ENCODE measurements at places on chromosomes 2 and 18.

DNA sequence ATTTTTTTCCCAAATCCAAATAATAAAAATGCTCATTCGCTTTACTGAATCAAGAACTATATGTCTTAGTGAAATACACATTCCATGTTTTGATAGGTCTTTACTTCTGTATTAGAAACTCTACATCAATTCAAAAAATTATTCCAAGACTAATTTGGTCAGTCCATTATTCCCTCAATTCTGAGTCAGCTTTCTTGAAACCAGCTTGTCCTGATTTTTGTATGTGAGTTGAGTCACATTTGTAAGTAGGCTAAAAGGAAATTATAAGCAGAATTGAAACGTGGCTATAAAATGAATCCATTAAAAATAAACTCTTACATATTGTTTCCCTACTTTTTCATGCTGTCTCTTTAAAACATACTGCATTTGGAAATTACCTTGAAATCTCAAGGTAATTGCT is 113.0 kb downstream of the DNER start:
- DNase-seq = no peak

- DNase-seq = no peak
Measured at GRCh38 chr2:241300000-241300399, 15.5 kb downstream of the HDLBP start.

DNA sequence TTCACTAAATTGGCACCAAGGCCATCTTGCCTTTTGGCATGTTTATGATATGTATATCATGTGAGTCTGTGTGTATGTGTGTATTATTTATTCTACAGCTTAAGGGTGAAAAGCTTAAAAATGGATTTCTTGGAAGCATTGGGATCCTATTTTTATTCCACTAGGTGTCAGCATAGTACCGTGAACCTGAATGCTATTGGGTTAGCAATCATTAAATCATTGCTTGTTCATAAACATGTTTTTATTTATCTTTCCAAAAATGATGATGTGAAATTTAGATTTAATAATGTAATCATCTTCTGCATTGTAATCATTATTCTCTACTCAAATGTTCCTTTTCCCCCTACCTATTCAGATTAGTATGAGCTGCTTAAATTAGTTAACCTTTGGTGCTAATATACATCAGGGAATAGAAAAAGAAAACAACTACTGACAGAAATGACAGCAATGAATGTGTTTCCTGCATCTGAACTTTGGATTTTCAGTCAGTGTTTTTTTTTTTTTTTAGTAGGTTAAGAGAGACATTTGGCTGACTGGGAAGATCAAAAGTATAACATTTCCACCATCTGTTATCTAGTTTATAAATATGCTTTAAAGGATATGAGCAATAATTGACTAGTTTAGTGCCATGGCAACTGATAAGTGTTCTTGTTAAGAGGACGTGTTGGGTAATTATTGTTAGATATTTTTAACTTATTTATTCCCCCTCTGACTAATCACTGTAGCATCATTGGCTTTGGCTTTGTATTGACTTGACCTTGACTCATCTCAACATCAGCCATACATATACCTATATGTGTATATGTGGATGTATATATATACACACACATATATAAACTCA is 14.1 kb upstream of the ZSWIM2 start:
- DNase-seq = peak; percentile 23

DNA sequence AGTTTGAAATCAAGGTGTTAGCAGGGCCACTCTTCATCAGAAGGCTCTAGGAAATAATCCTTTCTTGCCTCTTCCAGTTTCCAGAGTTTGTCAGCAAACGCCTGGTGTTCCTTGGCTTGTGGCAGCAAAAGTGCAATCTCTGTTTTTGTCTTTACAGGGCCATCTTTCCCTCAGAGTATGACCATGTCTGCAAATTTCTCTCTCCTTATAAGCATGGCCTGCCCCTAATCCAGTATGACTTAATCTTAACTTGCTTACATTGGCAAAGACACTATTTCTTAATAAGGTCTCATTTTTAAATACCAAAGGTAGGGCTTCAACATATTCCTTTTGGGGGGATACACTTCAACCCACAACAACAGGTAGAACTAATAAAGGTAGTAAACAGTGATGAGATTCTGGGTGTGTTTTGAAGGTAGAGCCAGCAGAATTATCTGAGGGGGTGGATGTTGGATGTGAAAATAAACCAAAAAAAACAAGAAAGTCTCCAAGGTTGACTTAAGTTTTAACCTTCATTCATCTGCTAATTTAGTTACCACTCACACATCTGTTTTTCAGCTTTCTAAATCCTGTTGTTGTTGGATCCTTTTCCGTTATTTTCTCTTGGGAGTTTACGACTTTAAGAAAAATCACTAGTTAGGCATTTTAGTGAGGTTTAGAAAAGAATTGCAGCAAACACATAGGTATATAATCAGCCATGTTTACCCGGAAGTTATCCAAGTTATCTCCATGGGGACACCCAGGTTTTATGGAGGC is 234.4 kb upstream of the FIGN start:
- no peak for DNase-seq

DNA sequence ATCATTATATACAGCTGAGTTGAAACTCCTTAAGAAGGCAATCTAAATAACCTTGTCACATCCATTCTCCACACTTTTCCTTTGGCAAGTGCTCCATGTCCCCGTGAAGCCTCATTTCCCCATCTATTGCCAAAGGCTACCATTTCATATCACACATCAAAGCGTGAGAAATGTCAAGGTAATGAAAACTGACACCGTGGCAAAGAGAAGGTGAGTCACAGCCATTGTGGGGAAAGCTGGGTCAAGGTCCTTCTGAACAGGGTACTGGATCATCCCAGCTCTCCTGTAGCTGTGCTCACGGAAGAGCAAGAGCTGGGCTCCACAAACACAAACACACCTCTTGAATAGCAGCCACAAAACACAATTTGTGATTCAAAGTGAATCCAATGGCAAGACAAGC is 58.2 kb upstream of the REG3G start:
- DNase-seq = no peak

DNA sequence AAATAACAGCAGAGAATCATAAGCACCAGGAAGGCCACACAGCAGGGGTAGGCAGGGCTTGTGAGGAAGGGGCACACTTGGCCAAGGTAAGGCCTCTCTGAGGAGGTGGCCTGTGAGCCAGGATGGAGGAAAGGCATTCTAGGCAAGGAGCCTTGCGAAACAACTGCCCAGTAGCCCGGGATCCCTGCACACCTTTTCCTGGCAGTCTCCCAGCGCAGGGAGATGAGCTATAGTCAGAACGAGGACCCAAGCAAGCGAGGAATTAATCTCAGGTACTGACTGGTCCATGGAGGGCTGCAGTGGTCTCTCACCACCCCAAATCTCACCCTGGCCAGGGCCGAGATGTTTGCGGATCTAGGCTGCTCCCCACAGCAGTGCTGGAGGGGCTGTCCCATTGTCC is 64.9 kb upstream of the STPG4 start:
- DNase-seq = no peak

- peak; percentile 52 for DNase-seq
Measured at GRCh38 chr2:214410918-214411554, at the start of gene VWC2L. VWC2L (plus strand) TSS chr2:214411054; CDS start chr2:214414194, 3,140 bp downstream.

GRCh38 chr2:159266554-159266953 is 19.9 kb downstream of the WDSUB1 start:
- no peak for DNase-seq

- no peak for DNase-seq
Measured at GRCh38 chr2:19714926-19715325, 186.9 kb downstream of the TTC32 start.

DNA sequence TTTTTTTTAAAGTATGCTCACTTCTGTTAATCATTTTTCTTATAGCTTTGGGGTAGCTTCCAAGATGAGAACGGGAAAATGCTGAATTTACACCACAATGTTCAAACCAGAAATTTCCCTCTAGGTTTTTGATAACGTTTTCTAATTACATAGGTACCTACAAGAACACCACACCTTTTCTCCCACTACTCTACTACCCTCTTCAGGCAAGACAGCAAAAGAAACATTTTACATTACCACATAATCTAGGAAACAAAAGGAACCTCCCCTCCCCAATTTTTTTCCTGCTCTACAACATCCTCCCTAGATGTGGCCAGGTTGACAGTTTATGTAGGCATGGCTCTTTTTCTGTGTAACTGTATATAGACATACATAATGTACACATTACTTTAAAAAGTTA is 32.4 kb downstream of the NDUFAF7 start:
- no peak for DNase-seq

GRCh38 chr18:77522051-77522675 is 272.5 kb downstream of the GALR1 start:
- no peak for DNase-seq

- DNase-seq = peak; percentile 50
Measured at GRCh38 chr2:26299471-26300101, 46.4 kb upstream of the SELENOI start.

DNA sequence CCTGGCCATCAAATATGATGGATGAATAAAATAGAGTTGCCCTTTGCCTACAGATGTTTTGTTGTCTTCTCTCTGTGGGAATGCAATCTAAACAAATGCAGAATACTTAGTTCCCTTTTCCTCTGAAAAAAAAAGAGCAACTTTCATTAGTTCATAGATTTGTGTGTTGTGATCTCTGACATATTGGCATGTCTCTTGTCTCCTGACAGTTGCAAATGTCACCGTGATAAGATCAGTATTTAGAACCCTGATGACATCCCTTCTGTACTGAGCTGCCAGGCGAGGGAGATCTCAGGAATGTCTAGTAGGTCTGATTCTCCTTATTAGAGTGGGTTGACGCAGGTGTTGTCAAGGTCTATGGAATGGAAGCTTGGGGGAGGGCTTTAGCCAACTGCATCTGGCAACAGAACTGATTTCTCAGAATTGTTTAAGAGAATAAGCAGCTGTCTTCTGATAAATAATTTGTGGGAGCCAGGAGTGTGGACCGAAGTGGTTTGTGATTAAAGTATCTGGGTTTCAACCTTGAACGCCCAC is 130.4 kb downstream of the GALR1 start:
- no peak for DNase-seq

DNA sequence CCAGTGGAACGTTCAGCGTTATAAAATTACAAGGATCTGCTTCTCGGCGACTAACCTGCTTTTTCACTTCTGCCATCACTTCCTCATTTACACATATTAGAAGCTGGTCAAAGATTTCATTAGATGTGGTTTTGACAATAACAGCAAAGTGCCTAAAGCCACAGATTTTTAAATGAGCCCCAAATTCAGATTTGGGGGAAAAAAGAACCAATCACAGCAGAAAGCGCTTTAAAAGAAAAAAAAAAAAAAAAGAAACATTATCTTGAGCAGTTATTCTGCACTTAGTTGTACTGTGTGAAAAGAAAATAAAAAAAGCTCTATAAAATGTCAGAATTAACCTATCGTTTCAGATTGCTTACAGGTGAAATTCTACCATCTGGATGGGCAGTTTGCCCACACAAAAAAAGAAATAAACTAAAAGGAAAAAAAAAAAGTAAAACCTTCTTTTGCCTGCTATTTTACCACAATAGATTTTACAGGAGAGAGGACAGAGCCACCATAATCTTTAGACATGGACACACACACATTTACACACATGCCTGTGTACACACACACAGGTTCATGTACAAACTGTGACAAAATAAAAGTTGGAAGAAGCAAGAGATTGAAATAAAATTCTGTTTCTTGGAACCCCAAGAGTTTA is 167.2 kb downstream of the TCF4 start:
- DNase-seq = no peak

DNA sequence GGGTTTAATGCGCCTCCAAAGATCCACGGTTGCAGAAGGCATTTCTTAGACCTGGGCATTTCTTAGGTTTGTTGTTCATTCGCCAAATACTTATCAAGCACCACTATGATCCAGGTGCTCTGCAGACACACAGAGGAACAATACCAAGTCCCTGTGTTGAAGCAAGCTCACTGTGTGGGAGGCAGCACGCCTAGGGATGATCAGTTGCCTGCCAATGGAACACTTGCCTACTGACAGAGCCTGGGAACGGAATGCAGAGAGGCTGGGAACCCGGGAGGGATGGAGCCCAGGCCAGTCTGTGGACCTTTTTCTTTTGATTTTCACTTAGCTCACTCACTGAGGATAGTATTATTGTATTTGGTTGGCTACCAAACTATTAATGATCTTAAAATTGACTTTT is 1.9 kb upstream of the GRP start:
- no peak for DNase-seq

GRCh38 chr18:58402247-58402646 is 226.6 kb downstream of the ALPK2 start:
- no peak for DNase-seq

GRCh38 chr2:151192681-151193080 is 69.0 kb downstream of the RBM43 start:
- no peak for DNase-seq

DNA sequence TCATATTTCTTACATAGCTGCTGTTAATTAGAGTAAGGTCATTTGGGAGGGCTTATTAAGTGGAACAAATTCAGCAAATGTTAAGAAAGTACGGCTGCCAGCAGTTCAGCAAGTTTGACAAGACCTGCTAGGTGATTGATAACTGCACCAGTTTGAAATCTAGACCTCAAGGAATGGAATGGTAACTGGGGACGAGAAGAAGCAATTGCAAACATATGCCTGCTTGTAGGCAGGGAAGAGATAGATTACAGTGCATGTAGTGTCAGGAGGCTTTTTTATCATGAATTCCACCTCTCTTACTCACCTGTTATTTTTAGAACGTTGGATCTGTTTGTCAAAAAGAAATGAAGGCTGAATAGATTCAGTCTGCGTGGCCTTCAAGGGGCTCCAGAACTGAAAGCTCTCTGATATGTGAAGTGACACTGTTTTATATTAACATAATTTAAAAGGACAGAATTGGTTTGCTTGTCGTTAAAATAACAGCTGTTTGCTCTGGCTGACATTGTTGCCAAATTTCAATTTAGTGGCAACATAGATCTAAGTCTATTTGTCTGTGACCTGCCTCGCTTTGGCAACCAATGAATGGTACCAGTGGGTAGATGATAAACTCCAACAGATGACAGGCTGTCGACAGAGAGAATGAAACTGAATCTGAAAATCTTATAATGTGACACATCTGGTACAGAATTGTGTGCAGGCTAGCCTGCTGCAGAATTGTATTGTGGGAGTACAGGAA is 199.3 kb downstream of the ZNF407 start:
- DNase-seq = no peak

Data from HTR-8/SVneo (cell line).